ENCODE measurements at places on chromosomes 4 and X.
A peak's percentile ranks its signal among the peaks of the same experiment; 100 is the strongest.

- DNase-seq, result peak; percentile 67
Measured at GRCh38 chr4:108512615-108513505, 107.5 kb upstream of the RPL34 start.

DNA sequence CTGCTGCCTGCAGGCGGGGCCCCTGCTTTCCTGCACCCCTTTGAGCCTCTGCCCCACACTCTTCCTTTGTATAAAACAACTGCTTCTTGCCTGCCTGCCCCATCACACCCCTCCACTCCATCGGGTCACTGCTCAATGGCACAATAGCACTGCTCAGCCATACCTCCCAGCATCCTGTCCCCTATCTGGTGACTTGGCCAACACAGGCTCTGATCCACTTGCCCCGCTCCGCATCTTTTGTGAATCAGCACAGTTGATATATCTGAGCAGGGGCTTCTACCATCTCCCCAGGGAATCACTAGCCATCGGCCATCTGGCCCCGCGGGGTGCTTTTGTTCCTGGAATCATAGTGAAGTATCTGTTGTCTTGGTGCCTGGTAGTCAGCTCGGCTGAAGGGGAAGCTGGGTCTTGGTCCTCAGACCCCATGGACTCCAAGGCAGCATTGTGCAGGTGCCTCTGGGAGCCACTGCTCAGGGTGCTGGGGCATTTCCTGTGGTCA lies 45.3 kb downstream of the MAP7D3 start:
- no peak for DNase-seq

- no peak for DNase-seq
Measured at GRCh38 chr4:165737309-165737972, 135.6 kb upstream of the TLL1 start.

DNA sequence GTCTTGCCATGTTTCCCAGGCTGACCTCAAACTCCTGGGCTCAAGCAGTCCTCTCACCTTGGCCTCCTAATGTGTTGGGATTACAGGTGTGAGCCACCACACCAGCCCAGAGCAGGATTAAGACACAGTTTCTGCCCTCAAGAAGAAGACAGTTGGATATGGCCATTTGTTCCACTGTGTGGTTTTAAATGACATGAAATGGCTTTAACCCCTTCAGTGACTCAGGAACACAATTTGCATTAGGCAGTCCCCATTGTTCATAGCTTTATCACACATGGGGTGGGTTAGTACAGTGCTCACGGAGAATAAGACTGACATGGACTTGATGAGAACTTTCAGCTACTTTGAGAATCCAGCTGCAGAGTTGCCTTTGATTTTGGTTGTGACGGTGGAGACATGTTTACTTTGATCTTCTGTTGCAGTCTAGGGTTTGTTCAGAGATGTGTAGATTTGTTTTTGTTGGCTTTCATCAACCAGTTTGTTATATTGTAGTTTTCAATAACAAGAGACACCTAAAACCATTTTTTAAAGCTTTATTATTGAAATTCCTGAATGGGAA lies 60.3 kb downstream of the ARX start:
- no peak for DNase-seq

DNA sequence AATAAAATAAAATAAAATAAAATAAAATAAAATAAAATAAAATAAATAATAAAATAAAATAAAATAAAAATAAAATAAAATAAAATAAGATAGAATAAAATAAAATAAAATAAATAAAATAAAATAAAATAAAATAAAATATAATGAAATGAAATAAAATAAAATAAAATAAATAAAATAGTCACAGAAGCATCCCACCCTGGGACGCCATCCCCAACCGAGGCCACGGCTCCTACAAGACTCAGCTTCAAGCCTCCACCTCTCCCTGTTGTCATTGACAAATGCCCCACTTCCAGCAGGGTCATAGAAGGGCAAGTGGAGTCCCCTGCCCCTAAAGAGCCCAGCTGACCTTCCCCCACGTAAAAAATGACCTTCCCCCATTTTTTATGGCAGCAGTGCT lies 30.2 kb downstream of the CRLF2 start:
- DNase-seq, result no peak

GRCh38 chr4:186604124-186604807 lies 48.9 kb upstream of the MTNR1A start:
- no peak for DNase-seq

GRCh38 chr4:130705023-130705422 lies 1609.1 kb downstream of the C4orf33 start:
- DNase-seq, result no peak

GRCh38 chr4:182585321-182585720 lies 331.9 kb downstream of the DCTD start:
- DNase-seq, result no peak

DNA sequence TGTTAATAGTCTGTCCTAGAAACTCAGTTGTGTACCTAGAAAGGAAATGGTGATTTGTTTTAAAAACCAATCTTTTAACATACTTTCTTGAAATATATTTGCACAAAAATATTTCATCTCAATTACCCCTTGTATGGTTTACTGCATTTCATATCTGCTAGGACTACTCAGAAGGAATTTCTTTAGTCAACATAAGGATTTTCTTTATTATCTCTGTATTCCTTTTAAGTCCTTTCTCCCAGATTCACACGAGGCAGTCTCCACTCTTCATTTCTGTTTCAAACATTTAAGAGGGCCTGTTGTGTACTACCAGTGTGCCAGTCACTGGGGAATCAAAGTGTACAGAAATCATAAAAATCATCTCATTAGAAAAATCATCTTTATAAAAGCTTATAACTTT lies 28.8 kb downstream of the NFKB1 start:
- DNase-seq, result no peak

DNA sequence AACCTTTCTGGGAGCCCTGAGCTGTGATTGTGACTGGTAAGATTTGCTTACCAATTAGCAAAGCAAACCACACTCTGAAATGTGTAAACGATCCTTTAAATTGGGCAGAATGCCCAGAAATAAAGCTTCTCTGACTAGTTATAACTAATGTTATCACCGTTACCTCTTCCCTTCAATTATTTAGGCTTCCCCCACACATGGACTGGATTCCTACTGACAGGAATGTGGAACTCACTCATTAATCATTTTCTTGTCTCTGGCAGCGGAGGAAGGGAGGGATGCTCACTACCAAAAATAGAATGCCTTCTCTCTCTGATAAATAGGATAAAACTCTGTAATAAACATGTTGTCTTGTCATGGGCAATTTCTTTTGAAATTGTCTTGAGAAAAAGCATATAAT lies 25.3 kb upstream of the NWD2 start:
- no peak for DNase-seq

DNA sequence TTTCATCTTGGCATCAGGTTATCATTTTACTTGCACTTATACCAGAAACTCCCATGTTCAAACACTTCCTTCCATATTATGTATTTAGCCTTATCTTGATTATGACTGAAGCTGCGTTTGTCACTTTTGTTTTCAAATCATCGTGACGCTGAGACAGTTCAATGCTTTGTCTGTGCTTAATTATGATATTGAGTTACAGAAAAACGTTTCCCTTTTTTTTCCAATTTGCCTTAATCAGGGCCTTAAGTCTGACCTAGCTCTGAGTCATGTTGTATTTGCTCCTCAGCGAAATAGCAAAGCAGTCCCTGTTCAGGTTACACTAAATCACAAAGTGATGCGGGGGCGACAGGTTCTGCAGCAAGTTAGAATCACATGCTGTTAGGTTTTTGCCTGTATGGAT lies 254.7 kb downstream of the AFF2 start:
- DNase-seq, result no peak

DNA sequence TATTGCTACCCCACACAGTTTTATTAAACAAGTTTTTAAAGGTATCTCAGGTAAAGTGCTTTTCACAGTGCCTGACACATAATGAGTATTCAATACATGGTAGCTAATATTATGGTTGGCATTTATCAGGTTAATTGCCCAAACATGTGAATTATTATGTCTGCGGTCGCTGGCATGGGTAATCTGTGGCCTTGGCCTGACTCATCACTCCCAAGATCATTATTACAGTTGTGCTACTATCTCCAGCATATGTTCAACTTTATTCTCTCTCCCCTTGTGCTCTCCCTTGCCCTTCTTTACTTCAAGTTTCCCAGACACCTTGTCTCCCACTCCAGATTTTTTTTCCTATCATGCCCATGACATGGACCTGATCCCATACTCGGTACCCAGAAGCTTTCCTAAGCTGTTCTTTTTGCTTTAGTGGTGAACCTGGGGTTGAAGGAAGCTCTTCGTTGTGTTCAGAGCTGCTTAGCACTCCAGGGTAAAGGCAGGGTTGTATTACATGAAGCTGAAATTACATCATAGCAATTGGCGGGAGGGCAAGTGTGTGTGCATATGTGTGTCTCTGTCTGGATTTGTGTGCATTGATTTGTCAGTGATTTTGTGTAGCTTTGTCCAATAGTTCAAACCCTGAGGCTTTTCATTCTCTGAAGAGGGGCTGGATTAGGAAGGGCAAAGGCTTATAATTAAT lies 176.5 kb upstream of the NRK start:
- no peak for DNase-seq

- DNase-seq, result peak; percentile 67
Measured at GRCh38 chr4:74112399-74113105, 13.6 kb upstream of the CXCL2 start.

DNA sequence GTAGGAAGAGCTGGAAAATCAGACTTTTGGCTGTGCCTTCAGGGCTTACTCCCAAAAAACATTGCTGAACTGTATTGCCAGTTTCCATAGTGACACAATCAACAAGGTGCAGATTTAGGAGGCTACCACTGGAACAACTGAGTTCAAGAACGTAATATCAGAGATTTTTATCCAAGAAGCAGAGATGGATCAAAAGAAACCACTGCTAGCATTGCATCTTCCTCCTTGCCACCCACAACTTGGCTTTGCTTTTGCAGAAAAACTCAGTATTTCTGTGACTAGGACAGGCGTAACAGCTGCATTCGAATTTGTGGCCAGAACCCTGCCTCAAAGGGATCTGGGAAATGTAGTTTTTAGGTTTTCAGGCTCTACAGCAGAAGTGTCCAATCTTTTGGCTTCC lies 27.8 kb upstream of the WDFY3 start:
- DNase-seq, result no peak

GRCh38 chr4:64385220-64385619 lies 24.0 kb downstream of the TECRL start:
- DNase-seq, result no peak

DNA sequence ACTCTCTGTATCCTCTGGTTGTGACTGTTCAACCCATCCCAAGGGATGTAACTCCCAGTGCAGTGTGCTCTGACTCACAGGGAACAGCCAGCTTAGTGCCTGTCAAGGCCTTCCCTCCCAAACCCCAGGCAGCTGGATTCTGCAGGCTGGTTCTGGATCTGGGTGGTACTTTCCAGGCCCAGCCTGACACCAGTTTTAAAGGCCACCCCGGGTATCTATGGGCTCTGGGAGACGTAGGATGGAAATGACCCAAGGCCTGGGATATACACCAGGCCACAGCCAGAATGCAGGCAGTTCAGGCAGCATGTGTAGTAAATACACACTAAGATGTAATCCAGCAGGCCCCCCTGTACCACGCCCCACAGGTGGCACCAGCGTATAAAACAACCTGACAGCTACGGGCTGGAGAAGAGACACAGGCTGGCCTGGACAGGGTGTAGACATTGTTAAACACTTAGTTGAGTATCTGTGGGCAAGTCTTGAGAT lies 64.2 kb downstream of the SPINK2 start:
- no peak for DNase-seq

- DNase-seq, result no peak
Measured at GRCh38 chr4:139300431-139301112, 733 bp upstream of the NAA15 start.

- DNase-seq, result no peak
Measured at GRCh38 chrX:137171626-137172025, 137.8 kb upstream of the GPR101 start.

GRCh38 chr4:105145903-105146275 lies 787 bp upstream of the TET2 start:
- no peak for DNase-seq

DNA sequence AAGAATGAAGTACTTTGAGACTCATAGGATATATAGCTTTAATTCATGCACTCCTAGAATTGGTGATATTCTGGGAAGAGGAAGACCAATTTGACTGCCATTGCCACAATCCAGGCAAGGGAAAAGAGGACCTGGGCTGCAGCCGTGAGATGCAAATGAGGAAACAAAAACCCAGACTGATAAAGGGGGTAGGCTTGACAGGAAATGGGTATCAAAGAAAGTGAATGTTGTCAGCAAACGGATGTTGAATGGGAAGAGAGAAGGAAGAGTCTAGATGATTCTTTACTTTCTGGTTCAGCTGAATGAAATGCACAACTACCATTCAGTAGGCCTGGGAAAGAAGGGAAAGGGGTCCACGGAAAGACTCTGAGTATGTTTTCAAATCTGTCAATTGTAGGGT lies 17.1 kb upstream of the ARHGEF6 start:
- DNase-seq, result no peak

GRCh38 chr4:51885363-51885762 lies 42.4 kb downstream of the DCUN1D4 start:
- peak; percentile 20 for DNase-seq

DNA sequence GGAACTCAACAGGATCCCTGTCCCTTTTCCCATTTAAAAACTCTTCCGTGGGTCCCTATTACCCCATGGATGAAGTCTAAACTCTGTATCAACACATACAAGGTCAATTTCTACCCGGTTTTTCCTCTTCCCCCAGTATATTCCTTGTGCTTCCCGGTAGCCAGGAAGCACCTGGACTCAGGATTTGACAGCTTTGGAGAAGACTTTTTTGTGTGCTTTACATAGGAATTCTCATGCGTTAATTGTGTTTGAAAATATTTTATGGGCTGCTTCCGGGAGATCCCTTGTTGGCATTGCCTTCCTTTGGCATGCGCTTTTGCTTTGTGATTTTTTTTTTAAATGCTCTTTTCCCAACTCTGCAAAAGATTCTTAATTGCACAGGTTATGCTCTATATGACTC lies 7.2 kb downstream of the SMS start:
- no peak for DNase-seq

DNA sequence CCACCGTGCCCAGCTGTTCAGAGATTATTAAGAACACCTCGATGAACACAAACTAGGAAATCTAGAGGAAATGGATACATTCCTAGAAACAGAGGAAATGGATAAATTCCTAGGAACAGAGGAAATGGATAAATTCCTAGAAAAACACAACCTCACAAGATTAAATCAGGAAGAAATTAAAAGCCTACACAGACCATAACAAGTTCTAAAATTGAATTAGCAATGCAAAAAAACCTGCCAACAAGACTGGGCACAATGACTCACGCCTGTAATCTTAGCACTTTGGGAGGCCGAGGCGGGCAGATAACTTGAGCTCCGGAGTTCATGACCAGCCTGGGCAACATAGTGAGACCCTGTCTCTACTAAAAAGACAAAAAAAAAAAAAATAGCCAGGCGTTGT lies 13.1 kb upstream of the IDS start:
- no peak for DNase-seq
